GM12892 (cell line): ENCODE measurements at places on chromosomes 7 and 10.

GRCh38 chr10:62528441-62528840, 154.3 kb downstream of the ZNF365 start:
- DNase-seq: peak; percentile 9

DNA sequence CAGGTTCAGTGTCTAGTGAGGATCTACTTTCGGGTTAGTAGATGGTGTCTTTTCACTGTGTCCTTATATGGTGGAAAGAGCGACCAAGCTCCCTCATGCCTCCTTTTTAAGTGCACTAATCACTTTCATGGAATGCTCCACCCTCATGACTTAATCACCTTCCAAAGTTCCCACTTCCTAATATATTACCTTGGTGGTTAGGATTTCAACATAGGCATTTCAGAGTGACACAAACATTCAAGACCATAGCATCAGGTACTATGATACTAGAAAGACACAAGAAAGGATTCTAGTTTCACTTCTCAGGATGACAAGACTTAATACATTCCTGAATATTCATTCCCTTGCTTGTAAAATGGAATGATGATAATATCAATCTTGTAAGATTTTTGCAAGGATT, 119.1 kb upstream of the FAM3C start:
- DNase-seq: no peak

DNA sequence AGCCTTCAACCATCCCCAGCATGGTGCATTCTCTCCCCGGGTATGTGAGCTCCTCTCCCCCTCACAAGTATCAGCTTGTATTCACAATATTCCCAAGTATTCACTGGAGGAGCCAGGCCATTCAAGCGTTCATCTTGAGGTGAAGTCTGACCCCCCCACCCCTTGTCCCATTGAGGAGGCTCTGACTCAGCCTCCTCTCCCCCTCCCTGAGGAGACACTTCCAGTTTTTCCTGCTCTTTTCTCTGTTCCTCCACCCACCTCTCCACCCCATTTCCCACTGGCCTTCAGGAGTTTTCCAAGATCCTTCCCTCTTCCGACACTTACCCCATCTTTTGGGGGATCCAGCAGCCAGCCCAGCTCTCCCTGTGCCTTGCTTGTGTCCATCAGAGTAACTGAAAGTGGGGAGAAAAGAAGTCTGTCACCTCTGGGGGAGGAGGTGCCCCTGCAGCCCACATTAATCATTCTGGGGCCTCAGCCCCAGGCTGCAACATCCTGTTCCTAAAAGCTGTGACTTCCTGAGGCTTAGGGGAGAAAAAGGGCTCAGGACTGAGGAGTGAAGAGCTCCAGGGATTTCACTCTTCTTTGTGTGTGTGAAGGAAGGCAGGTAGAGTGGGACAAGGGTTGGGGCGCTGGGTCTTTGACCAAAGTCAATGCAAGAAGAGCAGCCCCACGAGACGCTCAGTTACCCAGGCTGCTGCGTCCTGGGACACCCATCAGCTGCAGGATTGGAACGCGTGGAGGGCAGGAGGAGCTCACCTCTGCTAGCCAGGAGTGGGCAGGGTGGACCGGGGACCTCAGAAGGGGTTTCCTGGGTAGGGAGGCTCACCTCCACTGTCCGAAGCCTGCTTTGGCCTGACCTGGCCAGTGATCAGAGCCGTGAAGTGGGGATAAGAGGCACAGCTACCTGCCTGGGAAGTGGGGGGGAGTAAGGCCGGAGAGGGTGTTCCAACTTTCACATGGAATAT, 1.1 kb downstream of the EPHA1 start:
- DNase-seq: no peak

DNA sequence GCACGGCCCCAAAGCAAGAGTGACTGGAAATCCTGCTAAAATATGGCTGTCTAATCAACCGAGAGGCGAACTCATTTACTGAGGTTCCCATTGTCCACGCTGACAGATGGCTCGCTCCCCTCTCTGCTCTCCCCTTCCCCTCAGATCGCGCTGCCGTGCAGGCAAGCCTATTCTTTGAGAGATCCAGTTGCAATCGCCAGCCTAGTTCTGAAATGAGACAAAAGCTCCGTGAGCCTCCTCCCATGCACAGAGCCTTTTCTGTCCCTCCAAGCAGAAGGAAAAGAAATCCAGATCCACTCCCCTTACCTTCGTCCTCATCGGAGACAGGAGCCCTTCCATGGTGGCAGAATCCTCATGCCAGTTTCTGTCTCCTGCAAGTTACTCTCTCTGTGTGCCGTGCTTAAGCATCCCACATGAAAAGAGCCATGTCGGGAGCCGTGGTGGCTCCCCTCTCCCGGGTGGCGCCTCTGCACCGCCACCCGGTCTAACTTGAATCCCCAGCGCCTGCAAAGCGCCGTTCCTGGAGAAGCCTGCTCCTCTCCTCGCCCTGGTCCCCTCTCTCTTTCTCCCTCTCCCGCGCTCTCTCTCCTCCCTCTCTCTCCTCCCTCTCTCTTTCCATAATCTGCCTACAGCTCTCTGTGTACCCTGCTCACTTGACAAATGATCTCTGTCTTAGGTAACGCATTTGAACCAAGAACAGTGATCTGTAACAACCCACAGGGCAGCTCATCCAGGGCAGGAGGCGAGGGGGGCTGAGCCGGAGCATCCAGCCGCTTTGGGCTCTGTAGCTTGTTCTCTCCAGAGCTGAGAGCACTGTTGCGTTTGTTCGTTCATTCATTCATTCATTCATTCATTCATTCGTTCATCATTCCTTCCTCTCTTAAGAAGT, 156.8 kb downstream of the FRMD4A start:
- no peak for DNase-seq

DNA sequence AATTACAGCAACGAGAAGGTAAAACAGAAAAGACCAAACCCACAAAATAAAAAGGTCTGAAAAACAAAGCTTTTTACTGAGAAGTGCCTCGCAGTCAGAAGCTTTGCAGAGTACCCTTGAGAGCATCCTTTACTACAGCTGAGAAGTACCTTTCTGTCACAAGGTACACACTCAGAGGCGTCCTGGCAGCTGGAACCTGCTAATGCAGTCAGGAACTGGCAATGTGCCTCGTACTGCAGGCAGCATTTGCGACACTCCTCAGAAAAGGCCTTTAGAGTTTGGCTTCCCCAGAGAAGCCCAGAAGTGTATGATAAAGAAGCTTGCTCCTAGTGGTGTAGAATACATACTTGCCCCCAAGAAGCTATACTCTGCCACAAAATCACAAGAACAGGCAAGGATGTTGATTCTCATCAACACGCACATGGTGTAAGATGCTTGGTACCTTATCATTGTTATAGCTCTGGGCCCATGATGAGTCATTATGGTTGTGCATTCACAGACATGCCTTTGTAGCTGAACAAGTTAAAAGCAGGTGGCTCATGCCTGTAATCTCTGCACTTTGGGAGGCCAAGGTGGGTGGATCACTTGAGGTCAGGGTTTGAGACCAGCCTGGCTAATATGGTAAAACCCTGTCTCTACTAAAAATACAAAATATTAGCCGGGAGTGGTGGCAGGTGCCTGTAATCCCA, 2.0 kb upstream of the GTPBP4 start:
- no peak for DNase-seq

- DNase-seq: no peak
Observed at GRCh38 chr10:96516337-96516736, 2.6 kb upstream of the TLL2 start.

DNA sequence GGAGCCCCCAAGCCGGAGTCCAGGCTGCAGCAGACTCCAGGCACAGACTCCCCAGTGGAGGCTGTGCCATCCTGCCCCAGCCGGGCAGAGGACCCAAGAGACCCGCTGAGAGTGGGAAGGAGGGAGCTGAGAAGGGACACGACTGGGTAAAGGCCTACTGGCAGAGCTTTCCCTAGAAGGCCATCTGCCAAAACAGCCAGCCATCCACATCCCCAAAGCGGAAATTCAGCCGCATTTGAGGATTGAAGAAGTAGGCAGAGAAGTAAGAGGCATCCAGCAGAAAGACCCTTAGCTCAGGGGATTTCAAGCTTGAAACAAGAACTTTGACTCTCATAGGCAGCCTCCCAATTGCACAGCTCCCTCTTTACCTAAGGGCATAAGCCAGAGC, 857 bp downstream of the CPXM2 start:
- DNase-seq: no peak

DNA sequence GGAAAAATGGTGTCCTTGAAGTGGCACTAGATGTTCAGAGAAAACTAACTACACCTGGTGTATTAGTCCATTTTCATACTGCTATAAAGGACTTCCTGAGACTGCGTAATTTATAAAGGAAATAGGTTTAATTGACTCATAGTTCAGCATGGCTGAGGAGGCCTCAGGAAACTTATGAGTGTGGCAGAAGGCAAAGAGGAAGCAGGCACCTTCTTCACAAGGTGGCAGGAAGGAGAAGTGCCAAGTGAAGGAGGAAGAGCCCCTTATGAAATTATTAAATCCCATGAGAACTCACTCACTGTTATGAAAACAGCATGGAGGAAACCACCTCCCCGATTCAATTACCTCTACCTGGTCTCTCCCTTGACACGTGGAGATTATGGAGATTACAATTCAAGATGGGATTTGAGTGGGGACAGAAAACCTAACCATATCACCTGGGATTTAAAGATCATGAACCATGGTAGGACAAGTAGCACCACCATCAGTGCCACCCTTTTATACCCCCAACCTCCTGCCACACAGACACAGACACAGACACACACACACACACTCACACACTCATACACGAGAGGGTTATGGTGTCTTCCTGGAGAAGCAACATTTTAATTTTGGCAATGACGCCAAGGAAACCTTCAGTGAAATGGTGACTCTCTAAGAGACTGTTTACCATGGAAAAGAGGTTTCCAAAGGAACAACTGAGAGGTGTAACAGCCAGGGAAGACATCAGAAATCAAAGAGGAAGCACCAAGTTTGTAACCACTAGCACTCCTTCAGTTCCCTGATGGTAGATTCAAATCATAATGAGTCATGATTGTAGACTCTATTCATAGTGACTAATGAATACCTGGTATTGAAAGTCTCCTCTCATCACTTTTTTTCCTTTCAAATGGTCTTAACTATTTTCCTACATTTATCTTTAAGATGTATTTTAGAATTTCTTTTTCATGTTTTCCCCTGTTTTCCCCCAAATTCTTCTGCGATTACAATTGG, 41.8 kb upstream of the WNT16 start:
- DNase-seq: no peak

DNA sequence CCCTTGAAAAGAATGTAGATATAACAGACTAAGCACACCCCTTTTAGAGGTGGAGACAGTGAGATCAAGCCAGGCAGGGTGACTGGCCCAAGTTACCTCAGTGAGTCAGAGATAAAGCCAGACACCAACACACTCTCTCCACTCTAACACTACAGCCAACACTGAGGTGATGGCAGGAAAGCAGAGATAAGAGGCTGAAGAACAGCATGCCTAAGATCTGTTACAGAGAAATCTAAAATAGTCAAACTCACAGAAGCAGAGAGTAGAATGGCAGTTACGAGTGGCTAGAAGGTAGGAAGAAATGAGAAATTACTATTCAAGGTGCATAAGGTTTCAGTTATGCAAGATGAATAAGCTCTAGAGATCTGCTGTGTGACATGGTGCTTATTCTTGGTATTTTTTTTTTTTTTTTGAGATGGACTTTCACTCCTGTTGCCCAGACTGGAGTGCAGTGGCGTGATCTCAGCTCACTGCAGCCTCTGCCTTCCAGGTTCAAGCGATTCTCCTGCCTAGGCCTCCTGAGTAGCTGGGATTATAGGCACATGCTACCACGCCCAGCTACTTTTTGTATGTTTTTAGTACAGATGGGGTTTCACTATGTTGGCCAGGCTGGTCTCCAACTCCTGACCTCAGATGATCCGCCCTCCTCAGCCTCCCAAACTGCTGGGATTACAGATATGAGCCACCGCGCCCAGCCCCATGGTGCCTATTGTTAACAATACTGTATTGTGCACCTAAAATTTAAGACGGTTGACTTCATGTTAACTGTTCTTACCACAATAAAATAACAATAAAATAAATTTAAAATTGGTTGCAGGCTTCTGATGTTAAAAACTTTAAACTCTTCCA, 28.7 kb downstream of the ICA1 start:
- DNase-seq: no peak

GRCh38 chr7:112390167-112390566, 60.1 kb upstream of the IFRD1 start:
- DNase-seq: no peak

- DNase-seq: peak; percentile 26
Observed at GRCh38 chr10:24723386-24723787, 300 bp downstream of the ARHGAP21 start.

DNA sequence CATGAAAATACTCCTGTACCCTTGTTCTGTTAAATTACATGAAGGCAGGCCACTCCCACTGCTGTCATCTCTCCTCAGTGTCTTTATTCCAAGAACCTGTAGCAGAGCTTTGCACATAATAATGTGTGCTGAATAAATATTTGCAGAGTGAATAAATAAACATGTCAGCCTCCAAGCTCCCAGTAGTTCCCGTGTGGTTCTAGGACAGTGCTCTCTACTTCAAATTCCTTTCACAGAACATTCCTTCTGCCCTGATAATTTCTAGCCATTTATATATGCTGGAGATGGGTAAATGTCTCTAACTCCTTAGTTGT, 20.3 kb upstream of the HYAL4 start:
- no peak for DNase-seq

DNA sequence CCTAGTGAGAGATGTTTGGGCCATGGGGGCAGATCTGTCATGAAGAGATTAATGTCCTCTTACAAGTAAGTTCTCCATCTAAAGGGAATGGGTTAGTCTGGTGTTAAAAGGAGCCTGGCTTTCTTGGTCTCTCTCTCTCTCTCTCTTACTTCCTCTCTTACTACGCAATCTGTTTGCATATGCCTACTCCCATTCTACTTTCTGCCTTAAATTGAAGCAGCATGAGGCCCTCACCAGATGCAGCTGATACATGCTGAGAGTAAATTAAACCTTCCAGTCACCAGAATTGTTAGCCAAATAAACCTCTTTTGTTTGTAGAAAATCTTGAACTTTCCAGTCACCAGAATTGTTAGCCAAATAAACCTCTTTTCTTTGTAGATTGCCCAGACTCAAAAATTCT, 884.1 kb downstream of the NRG3 start:
- DNase-seq: no peak

DNA sequence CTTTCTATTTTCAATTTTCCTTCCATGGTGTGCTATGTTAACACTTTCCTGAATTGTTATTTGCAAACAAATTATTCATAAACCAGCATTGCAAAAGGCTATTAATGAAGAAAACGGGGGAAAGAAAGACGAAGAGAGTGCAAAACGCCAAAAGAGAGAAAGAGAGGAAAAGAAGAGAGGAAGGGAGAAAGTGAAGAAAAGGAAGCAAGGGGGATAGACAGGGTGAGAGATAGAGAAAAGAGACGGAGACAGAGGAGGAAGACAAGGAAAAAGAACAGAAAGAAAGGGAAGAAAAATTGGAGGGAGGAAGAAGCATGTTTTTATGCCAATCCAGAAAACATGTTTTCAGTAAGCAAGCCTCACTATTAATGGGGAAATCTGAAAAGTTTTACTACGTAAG, 310.6 kb downstream of the TFEC start:
- DNase-seq: no peak
